ENCODE measurements at places on chromosomes 6 and 20.

DNA sequence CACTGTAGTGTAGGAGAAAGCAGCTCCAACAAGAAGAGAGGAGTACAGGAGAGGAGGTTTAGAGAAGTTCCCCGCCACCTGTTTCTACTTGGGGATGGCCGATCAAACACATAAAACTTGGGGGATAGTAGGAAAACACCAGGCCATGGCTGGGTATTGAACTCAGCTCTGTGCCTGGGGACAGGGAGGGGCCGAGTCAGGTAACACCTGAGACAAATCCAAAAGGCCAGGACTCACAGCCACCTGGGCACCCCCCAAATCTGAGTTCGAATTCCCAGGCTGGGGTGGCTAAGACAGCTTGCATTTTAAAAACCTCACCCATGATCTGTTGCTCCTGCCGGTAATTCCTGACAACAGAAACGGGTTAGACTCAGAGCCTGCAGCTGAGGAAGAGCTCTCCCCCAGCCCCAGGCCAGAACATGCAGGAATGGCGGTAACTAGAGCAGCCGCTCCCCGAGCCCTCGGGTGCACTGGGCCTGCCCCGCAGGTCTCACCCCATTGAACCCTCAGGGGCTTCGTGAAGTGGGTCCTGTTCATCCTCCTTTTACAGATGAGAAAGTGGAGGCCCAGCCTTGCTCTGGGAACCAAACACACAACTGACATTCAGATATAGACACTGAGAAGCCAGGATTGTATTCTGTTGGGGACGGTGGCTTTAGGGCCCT, 61.0 kb downstream of the TCP11 start:
- DNase-seq: no peak

GRCh38 chr6:25223490-25223991, 55.6 kb upstream of the CARMIL1 start:
- peak; percentile 80 for DNase-seq

GRCh38 chr6:34909320-34909883, 20.3 kb downstream of the ANKS1A start:
- no peak for DNase-seq

DNA sequence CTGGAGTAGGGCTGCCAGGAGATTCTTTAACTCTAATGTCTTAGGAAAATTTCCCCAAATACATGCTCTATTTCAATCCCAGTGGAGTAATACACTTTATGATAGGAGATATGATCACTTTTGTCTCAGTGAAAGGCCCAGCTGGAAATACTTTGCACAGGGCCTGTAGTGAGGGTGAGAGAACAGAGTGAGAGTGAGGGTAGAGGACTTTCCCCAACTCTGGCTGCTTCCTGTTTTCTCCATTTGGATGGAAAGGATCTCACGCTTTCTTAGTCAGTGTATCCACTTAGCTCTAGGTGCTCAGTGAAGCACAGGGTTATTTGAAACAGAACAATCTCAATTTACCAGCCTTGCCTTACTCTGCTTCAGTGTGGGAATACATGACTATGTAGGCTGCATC, 36.6 kb downstream of the FAM229B start:
- no peak for DNase-seq

- no peak for DNase-seq
These were observed 34.7 kb downstream of the TAF4 start for GRCh38 chr20:62030834-62031434.

- DNase-seq: no peak
These were observed 288.4 kb upstream of the TSHZ2 start for GRCh38 chr20:52683761-52684160.

DNA sequence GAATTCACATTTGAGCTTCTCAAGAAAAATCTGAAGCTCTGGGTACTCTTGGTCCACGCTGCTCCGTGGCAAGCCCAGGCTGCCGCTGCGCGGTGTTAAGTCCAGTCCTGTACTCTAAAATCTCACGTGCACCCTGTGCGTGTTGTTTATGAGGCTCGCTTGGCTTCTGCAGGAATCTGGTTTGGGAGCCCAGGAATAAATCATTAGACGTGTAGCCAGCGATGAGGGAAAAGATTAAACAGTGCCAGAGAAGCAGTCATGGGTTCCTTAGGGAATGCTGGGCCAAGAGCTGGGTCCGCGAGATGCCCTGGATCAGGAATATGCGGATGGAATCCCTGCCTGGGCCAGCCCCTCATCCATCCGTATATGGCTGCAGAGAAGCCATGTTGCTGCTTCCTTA, 87.3 kb downstream of the KCNB1 start:
- DNase-seq: no peak

- DNase-seq: peak; percentile 83
These were observed 4.0 kb upstream of the TUBB2B start for GRCh38 chr6:3231247-3232016.

DNA sequence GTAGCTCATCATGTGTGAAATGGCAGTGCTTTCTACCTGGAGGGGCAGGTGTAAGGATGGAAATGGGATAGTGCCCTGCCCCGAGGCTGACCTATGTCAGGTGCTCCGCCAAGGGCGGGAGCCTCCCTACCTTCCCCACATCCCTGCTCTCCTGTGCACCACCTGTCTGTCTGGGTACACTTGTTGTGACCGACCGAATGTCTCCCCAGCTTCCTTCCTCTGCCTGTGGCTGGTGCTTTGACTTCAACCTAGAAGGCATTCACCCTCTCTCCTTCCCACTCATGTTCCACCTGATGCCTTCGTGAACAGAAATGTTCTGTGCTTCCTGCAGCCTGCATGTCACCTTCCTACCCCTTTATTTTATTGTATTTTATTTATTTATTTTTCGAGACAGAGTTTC, 114.8 kb downstream of the SCML4 start:
- DNase-seq: no peak

DNA sequence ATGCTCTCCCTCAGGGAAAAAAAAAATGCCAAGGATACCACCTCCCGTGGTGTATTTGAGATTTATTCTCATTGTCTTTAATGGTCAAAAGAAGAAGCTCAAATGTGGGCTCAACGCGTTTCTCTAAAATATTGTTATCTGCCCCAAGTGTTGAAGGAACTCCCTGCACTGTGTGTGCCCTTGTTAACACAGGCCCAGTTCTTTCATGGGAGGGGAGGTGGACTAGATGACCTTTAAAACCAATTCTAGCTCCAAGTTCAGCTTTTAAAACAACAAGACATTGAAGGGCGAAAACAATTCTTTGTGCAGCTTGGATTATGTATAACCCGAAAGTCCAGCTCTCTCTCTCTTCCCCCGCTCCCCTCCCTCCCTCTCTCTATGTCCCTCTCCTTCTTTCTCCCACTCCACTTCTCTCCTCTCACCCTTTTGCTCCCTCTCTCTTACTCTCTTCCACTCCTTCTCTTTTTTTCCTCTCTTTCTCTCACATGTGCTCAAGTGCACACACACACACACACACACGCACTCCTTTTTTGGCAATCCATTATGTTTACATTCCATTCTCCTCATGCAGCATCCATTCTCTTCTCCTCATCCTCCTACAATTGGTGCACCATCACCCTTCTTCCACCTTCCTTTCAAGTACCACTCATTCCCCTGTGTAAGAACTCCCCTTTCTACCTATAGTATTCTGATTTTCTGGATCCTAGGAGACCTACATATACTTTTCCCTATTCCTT, 8.5 kb downstream of the HLA-DMB start:
- DNase-seq: peak; percentile 62

- DNase-seq: peak; percentile 95
These were observed 155.7 kb upstream of the PRSS16 start for GRCh38 chr6:27091661-27092315.

DNA sequence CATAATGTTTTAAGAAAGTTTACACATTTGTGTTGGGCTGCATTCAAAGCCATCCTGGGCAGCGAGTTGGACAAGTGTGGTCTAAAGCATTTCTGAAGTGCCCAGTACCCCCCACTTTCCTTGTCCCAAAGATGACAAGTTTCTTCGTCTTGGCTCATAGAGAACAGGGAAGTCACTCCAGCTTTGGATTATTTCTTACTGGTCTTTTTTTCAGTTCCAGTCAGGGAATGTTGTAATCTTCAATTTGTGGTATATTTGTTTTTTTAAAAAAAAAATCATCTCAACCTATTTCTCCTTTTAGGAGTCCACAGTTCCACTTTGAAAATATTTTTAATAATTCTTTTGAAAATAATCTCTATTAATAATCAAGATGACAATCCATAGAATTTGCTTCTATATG, 34.0 kb downstream of the SLX4IP start:
- DNase-seq: no peak

DNA sequence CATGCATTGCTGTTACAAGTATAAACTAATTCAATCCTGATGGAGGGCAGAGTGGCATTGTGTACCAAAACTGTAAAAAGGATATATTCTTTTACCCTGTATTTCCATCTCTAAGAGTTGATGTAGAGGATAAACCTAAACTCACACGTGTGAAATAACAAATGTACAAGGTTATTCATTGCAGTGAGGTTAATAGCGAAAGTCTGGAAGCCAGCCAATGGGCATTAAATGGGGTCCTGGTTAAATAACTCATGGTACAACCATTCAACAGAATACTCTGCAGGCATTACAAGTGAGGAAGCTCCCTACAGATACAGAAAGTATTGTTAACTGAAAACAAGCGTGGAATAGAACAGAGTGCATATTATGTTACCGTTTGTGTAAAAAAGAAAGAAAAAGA, 56.9 kb downstream of the BCAS1 start:
- DNase-seq: no peak

DNA sequence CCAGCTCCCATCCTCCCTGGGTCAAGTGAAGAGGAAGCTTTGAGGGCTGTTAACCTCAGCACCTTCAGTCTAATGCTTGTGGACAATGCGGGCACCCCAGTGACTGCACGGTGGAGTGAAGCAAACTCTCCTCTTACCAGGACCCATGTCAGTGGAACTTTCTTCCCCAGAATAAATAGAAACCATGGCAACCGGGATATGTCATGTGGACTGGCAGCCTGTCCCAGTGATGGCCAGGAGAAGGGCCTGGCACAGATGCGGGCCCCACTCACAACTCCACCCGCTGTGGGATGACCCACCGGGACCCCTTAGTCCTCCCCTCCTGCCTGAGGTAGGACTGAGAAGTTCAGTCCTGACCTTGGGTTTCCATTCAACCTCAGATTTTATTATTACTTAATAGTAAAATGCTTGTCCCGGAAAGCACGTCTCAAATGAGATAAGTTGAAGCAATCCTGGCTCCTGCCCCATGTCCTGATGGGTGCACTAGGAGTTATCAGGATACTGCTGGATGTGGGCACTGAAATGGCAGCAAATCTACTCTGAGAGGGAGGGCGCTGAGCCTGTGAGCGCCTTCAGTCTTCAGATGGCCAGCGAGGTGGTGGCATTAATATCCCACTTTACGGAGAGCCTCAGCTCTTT, 23.5 kb downstream of the TOX2 start:
- no peak for DNase-seq

DNA sequence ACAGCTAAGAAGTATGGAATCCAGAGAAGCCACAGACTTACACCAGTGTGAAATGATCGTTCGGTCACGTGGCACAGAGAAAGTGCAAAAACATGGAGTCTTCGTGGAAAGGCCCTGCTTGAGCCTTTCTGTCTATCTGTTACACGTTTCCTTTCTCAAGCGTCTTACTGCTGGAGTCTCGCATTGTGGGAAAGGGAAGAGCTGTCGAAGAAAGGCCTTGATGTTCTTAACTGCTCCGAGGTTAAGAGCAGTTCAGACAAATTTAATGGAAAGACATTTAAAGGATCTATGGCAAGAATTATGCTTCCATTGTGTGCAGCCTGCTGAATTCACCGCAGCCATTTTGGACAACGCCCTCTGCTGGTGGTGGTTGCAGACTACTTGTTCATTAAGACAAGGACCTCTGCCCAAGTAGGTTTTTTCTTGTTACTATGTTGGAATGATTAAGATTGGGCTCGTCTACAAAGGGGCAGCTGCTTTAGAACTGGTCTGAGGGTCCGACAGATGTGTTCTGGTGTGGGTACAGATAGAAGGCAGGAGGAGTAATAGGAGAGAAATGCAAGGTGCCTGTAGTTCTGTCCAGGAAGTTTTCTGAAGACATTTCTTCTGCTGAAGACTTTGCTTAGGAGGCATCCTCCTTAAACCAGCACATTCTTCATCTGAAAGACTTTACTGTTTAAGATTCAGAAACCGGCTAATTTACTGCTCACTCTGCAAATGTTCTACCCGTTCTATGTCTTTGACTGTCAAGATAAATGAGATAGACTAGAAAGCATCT, 24.7 kb upstream of the CCN6 start:
- DNase-seq: peak; percentile 58

DNA sequence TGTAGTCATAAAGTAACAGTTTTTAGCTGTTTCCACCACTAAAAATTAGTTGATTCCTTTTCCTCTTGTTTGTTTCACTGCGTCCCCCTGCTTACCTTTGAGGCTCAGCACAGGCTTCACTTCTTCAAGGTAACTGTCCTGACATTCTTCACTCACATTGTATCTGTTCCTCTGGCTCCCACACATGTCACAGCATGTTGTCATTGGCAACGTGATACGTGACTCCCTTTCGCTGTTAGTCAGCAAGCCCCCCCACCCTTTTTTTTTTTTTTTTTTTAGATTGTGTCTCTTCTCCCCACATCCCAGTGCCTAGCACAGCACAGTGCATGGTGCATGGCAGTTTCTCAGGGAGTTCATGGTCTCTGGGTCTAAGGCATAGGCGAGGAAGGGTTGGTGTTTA, 13.3 kb downstream of the VAPB start:
- no peak for DNase-seq

DNA sequence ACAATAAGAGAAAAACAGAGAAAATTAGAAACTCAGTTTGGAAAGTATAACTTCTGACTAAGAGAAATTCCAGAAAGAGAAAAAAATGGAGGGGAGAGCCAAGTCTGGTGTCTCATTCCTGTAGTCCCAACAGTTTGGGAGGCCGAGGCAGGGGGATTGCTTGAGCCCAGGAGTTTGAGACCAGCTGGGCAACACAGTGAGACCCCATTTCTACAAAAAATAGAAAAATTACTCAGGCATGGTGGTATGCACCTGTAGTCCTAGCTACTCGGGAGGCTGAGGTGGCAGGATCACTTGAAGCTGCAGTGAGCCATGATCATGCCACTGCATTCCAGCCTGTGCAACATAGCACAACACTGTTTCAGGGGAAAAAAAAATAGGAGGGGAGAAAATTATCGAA, 3.1 kb upstream of the KIF3B start:
- no peak for DNase-seq

GRCh38 chr6:74070711-74071110, 374.7 kb downstream of the CD109 start:
- DNase-seq: no peak

DNA sequence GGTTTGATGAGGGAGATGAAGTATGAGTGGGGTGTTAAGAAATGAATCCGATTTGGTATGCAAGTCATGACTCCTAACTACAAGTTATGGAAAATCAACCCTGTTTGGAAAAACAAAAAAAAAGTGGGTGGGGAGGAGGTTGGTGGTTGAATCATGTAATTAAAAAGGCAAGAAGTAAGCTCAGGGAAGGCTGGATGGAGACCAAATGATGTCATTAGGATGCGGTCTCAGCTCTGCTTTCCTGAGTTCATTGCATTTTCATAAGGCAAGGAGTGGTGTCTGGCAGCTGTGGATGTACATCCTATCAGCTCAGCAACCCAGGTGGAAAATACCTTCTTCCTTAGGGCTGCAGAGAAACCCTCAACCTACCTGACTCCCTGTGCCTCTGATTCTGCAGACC, 60.4 kb upstream of the AKAP12 start:
- peak; percentile 73 for DNase-seq

- DNase-seq: peak; percentile 35
These were observed 34.9 kb downstream of the ANGPT4 start for GRCh38 chr20:881051-881782.
